ENCODE measurements at places on chromosomes 2 and 18.

- DNase-seq: peak; percentile 62
Measured at GRCh38 chr2:239225871-239226561, 174.8 kb downstream of the HDAC4 start.

DNA sequence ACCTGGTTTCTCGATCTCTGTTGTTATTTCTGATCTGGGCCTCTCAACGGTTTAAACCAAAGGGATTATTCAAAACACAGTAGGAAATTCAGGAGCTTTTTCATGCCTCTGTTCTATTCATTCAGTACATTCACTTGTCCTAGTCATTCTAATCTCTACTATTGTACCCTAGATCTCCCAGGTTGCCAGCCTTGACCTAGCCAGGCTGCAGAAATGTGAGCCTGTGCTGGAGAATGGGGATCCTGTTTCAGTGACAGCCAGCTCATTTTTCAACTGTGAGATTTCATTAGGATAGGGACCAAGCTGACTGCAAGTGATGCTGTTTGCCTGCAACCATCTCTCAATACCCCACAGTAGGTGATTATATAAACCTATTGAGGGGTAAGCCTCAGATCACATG lies 186.2 kb downstream of the CMPK2 start:
- DNase-seq: no peak

DNA sequence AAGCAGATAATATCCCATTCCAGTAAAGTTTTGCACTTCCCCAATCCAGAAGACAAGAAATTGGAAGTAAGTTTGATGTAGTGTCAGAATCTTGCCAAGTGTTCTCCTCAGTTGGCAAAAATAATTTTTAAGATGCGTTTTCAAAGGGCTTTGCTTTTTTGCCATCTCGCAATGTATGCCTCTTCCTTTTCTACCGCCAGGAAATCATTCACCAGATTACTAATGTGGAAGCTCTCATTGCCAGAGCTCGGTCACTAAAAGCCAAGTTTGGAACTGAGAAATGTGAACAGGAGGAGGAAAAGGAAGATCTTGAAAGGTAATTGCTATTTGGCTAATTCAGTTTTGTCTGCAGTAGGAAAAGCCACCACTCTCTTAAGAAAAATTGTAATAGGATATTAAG lies 110.7 kb downstream of the RAB3GAP1 start:
- DNase-seq: no peak

- DNase-seq: no peak
Measured at GRCh38 chr2:72940786-72941185, 23.5 kb downstream of the EMX1 start.

DNA sequence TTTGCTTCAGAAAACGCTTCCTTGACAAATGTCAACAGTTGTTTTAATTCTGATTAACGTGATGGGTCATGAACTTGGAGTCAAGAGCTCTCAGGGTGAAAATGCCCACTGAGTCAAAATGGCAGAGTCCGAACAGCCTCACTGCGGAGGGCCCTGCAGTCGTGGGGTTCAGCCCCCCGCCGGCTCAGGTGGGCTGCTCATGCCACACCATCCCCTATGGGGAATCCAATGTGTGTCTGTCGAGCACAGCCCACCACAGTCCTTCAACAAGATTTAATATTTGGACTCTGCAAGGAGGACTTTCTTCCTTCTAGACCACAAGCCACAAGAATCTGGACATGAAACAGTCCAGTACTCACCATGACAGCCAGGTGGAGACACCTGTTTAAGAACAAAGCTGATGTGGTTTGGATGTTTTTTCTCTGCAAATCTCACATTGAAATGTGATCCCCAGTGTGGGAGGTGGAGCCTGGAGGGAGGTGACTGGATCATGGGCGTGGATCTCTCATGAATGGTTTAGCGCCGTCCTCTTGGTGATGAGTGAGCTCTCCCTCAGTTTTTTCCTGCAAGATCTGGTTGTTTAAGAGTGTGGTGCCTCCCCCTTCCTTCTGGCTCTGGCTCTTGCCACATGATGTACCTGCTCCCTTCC lies 201.0 kb downstream of the NDUFA10 start:
- peak; percentile 17 for DNase-seq

GRCh38 chr2:105775809-105776559 lies 31.3 kb downstream of the NCK2 start:
- no peak for DNase-seq

DNA sequence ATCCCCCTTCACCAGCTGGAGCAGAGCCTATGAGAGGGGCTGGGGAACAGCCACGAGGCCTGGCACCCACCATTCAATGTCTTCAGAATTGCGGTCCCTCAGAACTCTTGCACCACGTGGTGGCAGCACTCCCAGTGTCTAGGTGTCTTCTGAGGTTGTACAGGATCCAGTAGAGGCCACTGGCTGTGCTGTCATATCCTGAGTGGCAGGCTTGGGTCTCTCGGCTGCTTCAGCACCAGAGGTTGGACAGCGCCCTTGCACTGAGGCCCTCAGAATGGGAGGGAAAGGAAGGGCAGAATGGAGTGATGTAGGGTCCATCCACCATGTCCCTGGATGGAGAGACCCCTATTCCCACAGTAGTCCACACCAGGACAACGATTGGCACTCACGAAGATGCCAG lies 112.0 kb upstream of the TEKT4 start:
- no peak for DNase-seq
